ENCODE measurements at places on chromosomes 4 and X.
A peak's percentile ranks its signal among the peaks of the same experiment; 100 is the strongest.

DNA sequence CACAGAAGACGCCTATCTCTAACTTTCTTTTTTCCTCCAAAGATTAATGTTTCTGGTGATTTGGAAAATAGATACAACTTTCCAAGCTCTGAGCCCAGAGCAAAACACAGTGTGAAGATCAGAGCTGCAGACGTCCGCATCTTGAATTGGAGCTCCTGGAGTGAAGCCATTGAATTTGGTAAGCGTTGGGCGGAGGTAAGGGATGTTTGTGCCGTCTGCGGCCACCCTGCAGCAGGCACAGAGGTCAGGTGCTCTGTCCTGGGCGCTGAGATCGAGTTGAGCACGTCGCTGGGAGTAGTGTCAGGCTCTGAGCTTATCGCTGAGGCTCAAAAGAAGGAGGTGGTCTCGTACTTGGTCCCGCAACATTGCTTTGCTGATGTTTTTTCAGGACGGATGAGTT is 31.8 kb downstream of the CSF2RA start:
- DNase-seq, result no peak

- DNase-seq, result no peak
These were observed 9.2 kb upstream of the TREX2 start for GRCh38 chrX:153454901-153455550.

DNA sequence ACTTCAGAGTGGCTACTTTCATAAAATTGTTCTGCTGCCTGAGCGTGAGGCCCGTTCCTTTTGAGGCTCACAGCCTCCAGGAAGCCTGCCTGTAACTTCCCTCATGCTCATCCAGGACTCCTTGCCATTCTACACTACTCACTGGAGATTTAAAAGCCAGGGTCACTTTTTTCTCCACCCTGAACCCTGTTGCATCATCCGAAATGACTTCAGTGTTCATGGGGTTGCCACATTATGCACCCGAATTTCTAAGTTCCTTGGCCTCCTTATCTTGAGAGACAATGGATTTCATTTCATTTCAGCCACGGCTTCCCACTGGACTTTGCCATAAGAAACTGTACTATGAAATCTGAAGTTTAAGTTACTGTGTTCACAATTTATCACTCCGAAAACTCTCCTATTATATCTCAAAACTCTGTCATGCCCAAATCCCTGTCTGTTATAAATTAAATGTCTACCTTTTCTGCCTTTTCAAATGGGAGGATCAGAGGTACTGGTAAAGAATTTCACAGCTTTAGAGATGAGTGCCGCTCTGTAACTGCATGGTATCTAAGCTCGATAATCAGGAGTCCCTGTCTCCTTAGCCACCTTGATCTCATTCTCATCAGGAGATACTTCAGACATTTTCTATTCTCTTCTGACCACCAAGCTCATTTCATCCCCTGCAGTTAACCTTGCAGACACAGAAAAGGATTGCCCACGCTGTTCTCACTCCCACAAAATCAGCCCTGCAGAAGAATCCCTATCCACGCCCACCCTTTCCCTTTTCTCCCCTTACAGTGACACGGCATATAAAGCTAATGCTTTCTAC is 59.9 kb downstream of the TRIML1 start:
- DNase-seq, result no peak

GRCh38 chr4:77579406-77580076 is 26.1 kb upstream of the CXCL13 start:
- DNase-seq, result no peak

DNA sequence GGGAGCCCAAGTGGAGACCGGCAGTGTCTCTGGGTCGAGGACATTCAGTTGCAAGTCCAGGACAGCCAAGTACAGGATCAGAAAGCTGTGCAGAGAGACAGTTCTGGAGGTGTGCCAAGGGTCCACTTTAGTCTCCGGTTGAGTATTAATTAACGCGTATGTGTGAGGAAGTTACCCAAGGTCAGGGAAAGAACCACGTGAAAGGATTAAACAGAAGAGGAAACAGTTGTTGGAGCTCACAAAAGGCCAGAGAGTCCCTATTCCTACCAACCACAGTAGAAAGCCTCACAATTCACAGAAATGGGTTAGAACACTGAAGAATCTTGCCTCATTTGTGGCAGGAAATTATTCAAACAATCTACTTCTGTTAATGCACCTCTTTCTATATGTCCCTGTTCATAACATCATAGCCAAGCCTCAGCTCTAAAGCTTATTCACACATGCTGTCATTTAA is 17.9 kb upstream of the NSUN7 start:
- peak; percentile 92 for DNase-seq

Measured in Kasumi-1 (cell line).